ENCODE measurements at places on chromosomes 1 and 21.

GRCh38 chr1:50268049-50268448, 155.2 kb downstream of the DMRTA2 start:
- DNase-seq, result peak; percentile 86

- no peak for DNase-seq
Measured at GRCh38 chr1:230594214-230594773, 48.0 kb upstream of the COG2 start.

DNA sequence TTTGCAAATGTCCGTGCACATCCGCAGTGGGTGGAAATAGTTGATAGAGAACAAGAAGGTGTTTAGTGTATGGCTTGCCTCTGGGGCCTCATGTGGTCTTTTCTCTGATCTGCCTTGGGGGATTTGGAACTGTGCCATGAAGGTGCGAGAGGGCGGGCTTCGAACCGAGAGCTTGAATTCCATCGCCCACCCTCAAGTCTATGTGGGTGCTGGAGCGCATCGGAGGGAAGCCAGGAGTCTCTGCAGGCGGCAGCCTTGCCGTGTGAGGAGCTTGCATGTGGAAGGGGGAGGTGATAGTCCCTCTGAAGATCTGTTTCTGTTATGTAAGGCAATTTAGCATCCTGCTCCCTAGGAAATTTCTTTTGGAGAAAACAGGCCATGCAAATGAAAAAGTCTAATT, 119.6 kb downstream of the HUNK start:
- DNase-seq, result no peak

DNA sequence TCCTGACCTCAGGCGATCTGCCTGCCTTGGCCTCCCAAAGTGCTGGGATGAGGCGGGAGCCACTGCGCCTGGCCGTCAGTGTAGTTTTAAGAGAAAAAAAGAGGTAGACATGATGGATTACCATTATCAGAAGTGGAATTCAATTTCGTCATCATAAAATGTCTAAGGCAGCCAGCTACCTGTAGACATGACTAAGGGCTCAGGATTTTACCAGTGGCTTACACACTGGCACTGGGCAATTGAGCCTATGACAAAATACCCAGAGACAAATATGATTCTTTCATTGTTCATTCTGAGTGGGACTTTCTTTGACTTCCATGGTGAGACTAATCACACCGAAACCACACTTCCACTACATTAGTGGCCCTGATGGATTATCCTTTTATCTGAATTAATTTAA, 181.5 kb downstream of the GABPA start:
- no peak for DNase-seq

GRCh38 chr1:53334312-53334711, 6.4 kb upstream of the LRP8 start:
- no peak for DNase-seq

DNA sequence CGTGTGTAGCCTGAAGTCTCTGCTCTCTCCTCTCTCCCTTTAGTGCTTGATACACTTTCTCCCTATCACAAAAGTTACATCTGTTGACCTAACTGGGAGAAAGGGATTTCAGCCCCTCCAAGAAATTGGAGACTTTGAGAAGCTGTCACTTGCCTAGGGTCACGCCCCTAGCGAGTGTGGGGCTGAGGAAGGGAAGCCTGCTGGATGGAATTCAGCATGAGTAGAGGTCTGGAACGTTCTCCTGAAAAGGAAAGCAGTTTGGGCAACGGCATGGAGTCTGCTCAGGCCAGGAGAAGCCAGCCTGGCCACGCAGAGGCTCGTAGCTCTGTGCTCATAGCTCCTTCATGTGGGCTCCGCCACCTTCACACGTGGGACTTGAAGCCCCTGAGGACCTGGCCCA, 22.4 kb downstream of the COL16A1 start:
- DNase-seq, result no peak

- DNase-seq, result no peak
Measured at GRCh38 chr1:9062846-9063245, 6.6 kb downstream of the SLC2A5 start.

Measured in iPS-NIHi11 (cell line).